A172 (cell line): ENCODE measurements at places on chromosomes 6 and 20. TPM values are rescaled to one million over a fixed set of nuclear protein-coding genes. Genes with fewer than 3 reads are reported as not detected.

RAET1L gene
- 0.69 TPM in 1 of 2 replicates, not detected in the other for total RNA-seq

PRND gene
- total RNA-seq = 0.10 and 0.12 TPM in 2 replicates

PTK6 gene
- total RNA-seq = 2.0 and 2.4 TPM in 2 replicates

RPS6KA2 gene
- total RNA-seq = 29.0 and 32.6 TPM in 2 replicates

NKX2-2 gene
- 4.4 TPM in 2 replicates for total RNA-seq

GRCh38 chr20:40741507-40742106 is 52.6 kb upstream of the MAFB start:
- DNase-seq = peak; percentile 46

DNA sequence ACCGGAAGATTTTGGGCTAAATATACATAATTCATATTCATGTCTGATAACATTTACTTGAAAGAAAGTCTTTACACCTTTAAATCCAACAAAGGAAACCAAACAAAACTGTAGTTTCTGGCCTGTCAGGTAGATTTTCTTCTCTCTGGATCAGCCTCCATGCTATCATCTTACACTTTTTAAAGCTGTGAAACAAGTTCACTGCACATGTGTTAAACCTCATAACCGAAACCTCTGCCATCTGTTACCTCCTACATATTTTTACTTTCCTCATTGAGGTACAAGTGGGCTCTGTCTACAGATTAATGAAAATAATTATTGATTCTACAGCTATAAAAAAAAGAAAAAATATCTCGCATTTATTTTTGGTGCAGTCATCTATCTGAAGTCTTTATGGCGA is 149.9 kb downstream of the RALGAPA2 start:
- DNase-seq = no peak

DNA sequence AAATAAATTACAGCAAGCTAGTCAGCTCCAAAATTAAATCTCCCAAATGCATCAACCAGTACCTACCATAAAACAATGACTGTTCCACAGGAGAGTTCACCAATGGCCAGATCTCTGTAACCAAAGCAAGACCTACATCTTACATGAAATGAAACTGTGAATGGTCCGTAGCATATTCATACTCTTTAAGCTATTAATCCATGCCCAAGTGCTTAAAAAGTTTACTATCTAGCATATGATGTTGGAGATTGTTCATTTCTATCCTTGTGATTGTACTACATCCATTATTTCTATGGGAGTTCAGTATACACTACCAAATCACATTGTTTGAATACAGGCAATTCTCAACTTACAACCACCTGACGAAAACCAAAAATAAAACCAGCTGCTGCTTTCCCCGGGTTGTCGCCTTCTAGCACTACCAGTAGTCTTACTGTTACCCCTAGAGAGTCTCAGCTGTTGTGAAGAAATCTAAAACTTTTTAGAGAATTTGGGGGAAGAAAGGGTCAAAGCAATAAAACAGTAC is 38.0 kb downstream of the HIVEP2 start:
- DNase-seq = no peak

DNA sequence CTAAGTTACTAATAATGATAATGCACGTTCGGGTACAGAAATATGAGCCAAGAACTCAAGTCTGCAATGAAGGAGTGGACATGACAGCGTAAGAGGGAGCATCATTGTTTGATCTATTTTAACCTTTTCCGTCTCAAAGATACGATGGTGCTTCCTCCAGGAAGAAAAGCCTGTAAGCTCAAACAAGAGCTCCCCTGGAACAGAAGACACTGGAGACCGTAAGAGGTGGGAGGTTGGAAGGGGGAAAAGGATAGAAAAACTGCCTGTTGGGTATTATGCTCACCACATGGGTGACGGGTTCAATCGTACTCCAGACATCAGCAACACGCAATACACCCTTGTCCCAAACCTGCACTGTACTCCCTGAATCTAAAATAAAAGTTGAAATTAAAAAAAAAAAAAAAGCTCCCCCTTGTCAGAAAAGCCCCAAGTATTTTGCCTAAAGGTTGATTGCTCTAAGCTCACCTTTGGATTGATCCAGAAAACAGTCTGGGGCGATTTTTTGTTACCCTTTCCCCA is 180.5 kb downstream of the TRIM27 start:
- no peak for DNase-seq

DNA sequence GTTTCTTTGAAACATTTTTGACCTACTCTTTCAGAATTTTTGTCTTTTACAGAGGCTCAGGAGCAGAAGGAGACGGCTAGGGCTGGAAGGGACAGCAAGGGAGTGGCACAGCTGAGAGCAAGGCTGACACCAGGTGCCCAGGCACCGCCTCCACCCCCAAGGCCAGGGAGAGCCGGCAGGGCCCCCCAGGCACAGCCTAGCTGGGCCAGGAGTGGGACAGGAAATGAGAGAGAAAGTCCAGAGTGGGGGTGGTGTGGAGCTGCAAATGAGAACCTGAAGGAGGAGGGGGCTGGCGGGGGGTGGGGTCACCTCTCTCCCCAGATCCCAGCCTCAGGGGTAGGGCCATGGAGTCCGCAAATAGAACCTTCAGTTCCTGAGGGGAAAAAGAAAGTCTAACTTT is 236.7 kb downstream of the CDC5L start:
- no peak for DNase-seq

GRCh38 chr20:34311118-34312023 is 8.2 kb upstream of the AHCY start:
- no peak for DNase-seq

DNA sequence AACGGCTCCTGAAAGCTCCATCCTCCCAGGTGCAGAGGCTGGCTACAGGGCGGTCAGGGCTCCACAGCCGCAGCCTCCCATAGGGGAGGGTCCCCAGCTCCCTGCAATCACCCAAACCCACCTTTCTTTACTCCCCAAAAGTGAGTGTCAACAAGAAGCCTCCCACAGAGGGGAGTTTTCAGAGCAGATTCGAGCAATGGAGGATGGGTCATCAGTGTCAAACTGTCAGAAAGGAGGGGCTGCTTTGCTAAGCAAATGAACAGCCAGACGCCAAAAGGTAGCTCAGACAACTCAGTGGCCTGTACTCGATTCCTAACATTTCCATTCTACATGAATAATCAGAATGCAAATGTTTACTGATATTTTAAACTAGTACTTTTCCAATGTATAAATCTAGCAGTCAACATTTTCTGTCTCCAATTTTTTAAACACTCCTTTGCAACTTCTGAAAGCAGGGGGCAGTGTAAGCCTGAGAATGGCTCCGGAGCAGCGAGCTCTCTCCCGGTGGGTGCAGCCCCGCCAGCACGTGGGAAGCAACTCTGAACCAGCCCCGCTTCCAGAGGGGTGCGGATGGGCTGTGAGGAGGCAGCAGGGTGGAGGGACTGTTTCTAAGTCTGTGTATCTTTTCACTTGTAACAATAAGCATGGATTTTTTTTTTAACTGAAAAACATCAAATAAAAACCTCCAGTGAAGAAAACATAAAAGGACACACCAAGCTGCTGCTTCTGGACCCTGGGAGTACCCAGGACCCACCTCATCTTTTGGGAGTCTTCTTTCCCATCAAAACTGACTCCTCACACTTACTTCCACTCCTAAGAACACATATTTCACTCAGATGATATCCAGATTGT is 54.9 kb downstream of the TAF4 start:
- peak; percentile 34 for DNase-seq

GRCh38 chr20:43915211-43916072 is 790 bp downstream of the TOX2 start:
- DNase-seq = no peak
